ENCODE measurements at places on chromosomes 12 and 14.

GRCh38 chr14:22532345-22533056 lies 56.5 kb downstream of the DAD1 start:
- DNase-seq, result no peak

DNA sequence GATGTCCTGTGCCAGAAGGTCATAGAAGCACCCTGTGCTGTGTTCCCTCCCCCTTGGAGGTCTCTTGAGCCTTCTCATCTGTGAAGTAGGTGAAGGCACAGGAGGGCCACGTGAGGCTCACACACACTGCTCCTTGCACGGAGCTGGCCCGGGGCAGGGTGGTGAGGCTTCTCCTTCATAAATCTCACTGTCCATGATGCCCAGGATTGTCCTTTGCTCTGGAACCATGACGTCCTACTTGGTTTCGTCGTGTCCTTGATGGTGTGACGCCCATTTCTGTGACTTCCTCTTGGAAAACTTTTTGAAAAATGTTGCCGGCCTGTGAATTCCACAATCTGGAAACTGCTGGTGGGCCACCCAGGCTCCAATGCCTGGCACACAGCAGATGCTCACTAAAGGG lies 34.4 kb downstream of the SH2B3 start:
- no peak for DNase-seq

GRCh38 chr12:116200812-116201211 lies 76.7 kb downstream of the MED13L start:
- DNase-seq, result no peak

- DNase-seq, result no peak
These were observed 203.8 kb downstream of the RASSF9 start for GRCh38 chr12:85632390-85632789.

DNA sequence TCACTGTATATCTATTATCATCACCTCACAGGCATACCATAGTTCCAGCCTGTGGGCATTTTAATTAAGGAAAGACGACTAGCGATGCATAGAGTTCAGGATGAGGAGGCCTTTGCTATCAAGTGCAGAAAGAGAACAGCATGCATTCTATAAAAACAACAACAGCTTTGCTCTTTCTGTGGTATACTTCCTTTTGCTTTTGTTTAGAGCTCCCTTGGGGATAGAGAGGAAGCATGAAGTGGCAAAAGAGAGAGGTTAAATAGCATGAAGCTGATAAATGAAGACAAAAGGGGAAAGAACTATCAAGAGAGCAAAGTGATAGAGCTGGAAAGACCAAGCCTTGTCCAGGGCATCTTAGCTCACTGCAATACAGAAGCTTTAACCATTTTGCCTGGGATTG lies 23.5 kb downstream of the IFNG-AS1 start:
- DNase-seq, result no peak

DNA sequence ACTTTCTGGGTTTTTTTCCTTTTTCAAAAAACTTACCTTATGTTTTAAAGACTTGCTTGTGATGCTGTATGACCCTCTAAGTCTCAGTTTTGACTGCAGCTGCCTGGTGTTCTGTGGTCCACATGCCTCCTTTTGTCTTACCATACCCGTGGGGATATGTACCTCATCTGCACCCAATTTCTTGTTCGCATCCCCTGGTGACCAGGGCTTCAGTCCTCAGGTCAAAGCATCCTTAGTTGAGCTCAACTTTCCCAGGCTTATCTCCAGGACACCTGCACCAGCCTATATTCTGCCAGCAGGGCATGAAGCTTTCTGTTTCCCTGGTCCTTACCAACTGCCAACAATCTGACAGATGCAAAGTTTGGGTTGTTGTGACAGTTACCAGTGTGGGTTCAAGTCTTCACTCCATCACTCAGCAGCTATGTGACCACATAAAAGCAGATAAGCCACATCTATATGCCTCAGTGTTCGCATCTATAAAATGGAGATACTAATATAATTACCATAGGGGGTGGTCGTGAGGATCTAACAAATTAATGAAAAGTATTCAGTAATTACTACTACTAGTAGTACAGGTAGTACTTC lies 94.0 kb downstream of the NTF3 start:
- DNase-seq, result no peak

- no peak for DNase-seq
These were observed 488.8 kb downstream of the ETNK1 start for GRCh38 chr12:23113781-23114180.

GRCh38 chr12:30828686-30829085 lies 73.9 kb upstream of the CAPRIN2 start:
- DNase-seq, result no peak

All from NCI-H510A (cell line).